ENCODE measurements at places on chromosomes 3 and 15.

GRCh38 chr3:170808041-170808440 is 62.0 kb downstream of the RPL22L1 start:
- DNase-seq, result no peak

DNA sequence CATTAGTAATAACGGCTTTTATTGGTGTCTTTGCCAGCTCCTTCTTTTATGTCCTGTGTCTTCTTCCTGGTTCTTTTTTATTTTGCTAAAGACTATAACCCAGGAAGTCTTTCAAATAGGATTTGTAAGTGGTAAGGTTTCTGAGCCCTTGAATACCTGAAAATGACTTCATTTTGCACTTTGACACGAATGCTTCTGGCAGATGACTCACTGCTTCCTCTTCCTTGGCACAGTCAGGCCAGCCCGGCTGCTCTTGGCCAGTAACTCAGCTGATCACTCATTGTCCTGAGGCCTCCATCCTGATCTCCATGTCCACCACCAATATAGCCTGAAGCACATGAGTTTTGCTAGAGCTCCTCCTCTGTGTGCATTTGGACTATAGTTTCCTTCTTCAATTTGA is 48.7 kb upstream of the NR2E3 start:
- DNase-seq, result no peak

GRCh38 chr3:188164248-188164687 is 10.3 kb downstream of the LPP start:
- no peak for DNase-seq

GRCh38 chr3:38823722-38824121 is 7.7 kb upstream of the SCN10A start:
- no peak for DNase-seq

DNA sequence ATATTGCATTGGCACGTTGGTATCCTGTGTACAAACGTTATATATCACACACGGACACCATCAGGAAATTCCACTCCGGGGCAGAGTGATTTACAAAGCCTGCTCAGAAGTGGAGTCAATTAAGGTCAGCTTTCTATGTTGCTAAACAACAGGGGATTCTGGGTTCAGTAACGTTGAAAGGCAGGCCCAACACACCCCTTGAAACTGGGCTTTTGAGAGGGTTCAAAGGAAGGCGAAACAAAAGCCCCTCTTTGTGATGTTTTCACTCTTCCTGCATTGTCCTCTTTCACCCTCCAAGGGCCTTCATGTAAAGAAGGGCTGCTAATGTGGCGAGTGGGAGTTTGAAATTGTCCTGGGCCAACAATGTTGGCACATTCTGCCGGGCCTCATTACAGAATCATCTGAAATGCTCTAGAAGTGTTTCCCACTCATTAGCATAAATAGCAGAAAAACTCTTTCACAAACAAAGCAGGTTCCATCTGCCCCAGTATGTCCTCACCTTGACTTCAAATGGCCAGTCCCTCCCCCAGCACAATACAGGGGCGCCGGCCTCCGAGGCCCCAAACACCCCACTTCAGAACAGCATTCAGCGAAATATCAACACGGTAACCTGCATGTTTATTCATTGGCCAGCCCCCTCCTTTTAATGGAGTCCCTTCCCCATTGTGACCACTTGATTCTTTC is 76.4 kb downstream of the HES1 start:
- DNase-seq, result no peak

GRCh38 chr3:50474717-50475116 is 28.7 kb downstream of the CACNA2D2 start:
- DNase-seq, result no peak

- DNase-seq, result no peak
These were observed 78.2 kb downstream of the GALK2 start for GRCh38 chr15:49248291-49248690.

DNA sequence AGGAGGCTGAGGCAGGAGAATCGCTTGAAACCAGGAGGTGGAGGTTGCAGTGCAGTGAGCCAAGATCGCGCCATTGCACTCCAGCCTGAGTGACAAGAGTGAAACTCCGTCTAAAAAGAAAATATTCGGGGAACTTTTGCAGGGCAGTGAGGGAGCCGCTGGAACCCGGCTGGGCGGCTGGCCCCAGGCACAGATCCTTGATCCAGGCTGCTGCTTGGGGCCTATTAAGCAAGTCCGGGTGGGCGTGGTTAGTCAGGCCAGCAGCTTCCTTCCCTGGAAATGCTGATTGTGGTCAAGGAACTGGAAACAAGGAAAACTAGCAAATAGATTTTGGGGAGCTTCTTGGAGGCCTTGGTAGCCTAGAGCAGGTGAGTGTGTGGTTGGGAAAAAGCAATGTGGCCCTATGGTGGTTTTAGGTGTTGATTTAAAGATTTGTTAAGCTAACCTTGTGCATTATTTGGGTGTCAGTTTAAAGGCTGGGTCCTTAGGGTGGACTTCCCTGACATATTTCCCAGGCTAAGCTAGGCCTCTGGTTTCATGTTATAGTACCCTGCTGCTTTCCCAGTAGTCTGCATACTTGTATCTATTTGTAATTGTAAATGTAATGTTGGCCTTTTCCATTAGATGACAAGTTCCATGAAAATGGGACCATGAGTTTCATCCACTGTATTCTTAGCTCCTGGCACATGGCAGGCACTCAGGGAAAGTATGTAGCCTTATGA is 17.7 kb upstream of the SNX22 start:
- DNase-seq, result no peak

GRCh38 chr3:186724911-186725310 is 7.8 kb downstream of the KNG1 start:
- DNase-seq, result no peak

DNA sequence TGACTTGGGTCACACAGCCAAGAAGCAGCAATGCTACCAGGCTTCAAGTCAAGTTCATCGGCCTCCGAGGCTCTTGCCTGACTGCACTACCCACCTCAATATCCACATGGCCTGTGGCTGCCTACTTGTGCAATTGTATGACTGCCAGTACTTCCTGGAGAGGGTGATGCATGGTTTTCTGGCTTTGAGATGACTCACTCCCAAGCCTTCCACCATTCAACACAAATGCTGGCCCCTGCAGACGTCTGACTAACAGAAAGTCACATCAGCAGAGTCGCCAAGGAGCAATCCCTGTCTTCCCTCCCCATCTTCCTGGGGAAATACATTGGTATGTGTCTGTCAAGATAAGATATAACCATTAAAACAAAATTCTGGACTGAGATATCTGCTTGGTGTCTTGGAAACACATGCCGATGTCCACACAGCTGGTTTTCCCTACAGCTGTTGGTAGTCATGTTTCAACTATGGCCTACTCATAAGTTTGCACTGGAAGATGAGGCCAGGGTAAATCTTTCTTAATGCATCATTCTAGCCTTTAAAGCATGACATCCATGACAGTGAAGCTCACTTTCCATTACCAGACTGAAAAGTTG is 79.6 kb upstream of the SPATA12 start:
- DNase-seq, result no peak

GRCh38 chr3:50658831-50659230 is 15.9 kb upstream of the DOCK3 start:
- DNase-seq, result no peak

GRCh38 chr3:177109688-177110330 is 87.5 kb downstream of the TBL1XR1 start:
- no peak for DNase-seq

GRCh38 chr3:72401005-72401545 is 447.2 kb downstream of the SHQ1 start:
- no peak for DNase-seq

- DNase-seq, result no peak
These were observed 138.0 kb upstream of the THBS1 start for GRCh38 chr15:39442898-39443297.

GRCh38 chr3:59240666-59241255 is 190.9 kb upstream of the CFAP20DC start:
- no peak for DNase-seq

- DNase-seq, result no peak
These were observed 34.3 kb upstream of the CMC1 start for GRCh38 chr3:28207000-28207733.

DNA sequence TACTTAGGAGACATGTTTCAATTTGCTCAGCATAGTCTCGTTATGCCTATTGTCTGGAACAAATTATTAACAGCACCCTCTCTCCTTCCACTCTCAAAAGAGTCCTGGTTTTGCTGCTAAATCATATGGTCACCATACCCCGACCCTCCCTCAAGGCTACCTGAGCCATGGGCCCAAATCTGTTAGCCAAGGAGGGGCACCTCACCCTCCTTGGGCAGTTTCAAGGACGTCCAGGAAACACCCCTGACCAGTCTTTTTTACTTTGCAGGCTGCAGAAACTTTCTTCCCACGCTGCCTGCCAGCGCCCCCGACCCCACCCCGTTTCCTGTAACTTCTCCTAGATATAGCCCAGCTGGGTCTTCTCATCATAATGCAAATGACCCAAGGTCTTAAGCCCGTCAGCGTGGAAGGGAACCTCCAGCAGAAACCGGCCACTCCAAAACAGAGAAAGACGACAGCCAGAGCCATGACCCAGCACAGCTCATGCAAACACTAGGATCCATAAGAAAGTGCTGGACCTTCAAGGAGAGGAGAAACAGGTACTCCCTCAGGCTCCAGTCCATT is 62.3 kb downstream of the ADCY5 start:
- no peak for DNase-seq

GRCh38 chr15:27683121-27683520 is 416.0 kb downstream of the OCA2 start:
- DNase-seq, result no peak

DNA sequence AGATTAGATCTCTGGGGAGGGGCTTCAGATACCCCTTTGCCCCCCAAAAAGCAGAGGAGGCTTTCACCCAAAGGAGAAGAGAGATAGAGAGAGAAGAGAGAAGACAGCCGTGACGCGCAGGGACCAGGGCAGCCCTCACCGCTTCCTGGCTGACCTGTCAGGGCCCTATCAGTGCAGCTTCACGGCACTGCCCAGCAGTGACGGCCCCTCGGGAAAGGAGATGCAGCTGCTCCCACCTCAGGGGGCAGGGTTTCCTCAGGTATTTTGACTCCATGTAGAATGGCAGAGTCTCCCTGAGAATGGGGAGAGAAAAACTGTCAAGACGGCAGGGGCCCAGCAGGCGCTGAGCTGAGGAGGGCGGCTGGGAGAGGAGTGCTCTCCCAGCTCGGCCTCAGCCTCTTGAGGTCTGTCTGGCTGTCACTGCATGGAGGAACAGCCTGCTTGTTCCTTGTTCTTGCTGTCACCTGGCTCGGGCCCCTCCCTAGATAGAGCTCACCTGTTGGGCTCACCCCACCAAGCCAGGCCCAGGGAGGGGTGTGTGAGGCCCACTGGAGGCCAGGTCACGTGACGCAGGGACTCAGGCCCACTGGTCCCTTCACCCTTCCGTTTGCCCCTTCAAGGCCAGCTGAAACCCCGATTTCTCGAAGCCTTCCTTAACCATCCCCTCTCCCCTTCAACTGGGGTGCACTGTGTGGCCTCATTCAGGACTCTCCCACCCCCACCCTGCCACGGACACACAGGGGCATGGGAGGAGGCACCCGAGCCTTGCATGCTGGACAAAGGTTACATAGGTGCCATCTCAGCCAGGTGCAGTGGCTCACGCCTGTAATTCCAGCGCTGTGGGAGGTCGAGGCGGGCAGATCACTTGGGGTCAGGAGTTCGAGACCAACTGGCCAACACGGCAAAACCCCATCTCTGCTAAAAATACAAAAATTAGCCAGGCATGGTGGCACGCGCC is 28.2 kb downstream of the LOXL1 start:
- DNase-seq, result no peak

- DNase-seq, result no peak
These were observed 57.5 kb downstream of the HMCES start for GRCh38 chr3:129336093-129336706.

DNA sequence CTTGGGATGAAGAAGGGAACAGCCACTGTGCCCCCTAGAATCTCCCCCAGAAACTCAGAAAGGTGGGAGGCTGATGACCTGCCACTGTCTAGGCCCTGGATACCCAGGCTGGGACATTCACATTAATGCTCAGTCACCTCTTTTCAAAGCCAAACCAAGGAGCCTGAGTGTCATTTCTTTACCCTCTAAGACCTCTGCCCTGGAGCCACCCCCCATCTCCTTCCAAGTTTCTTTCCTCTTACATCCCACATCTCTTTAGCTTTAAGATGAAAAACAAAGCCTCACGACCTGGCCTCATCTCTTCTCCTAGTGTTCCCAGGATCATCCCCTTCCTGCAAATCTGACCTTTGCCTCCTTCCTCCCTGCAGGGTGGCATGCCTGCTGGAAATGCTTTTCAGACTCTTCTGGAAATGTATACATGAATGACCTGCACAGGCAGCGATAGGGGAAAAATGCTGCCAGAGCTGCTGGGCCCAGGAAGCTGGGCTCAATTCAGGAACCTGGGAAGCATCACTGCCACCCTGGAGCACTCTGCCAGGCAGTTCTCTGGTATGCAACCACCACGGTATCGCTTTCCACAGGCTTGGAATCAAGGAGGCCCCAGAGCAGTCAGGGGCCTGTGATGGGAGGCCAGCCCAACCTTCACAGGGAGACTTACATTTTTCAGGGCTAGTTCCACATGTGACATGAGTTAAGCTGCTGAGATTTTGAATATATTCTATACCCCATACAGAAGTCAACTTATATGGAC is 67.6 kb downstream of the DAPK2 start:
- no peak for DNase-seq

- DNase-seq, result no peak
These were observed 101.4 kb downstream of the FAM43A start for GRCh38 chr3:194787072-194787471.

GRCh38 chr3:72848703-72849081 is 447 bp upstream of the SHQ1 start:
- DNase-seq, result no peak

DNA sequence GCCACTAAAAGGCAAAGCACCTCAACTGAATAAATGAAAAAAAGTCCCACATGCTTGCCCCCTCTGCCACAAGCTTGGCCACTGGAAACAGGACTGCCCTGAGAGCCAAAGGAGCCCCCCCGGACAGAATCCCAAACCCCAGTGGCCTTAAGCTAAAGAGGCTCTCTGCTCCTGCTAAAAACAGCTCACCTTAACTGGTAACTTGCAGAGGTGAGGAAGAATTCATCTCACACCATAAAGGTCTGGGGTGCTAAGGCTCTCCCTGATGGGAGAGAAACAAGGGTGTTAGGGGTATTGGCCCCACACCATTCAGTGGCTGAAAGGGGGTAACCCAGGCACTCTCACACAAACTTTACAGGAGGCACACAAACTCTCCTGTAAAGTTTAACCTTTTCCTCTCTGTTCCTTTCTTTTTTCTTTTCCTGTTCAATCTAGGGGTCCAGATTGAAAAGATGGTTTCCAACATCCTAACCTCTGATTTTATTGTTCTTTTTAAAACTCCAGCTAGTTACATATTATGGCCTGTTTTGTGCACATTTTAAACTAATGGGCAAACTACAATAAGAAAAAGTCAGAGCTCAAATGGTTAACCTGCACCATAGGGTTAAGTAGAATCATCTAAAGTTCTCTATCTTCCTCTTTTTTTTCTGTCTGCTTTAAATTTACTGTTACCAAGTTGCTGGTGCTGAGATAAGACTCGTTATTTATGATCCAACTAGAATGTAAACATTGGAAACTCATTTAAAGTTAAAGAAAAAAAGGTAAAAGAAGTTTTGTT is 19.9 kb downstream of the TRANK1 start:
- no peak for DNase-seq

- no peak for DNase-seq
These were observed 2.5 kb downstream of the ATG7 start for GRCh38 chr3:11274566-11275142.

GRCh38 chr3:25826510-25826909 is 36.6 kb downstream of the OXSM start:
- DNase-seq, result no peak

Data from effector memory CD8-positive, alpha-beta T cell (primary cell).